Effector memory CD8-positive, alpha-beta T cell (primary cell): ENCODE measurements at places on chromosomes 1 and 21.
A peak's percentile ranks its signal among the peaks of the same experiment; 100 is the strongest.

DNA sequence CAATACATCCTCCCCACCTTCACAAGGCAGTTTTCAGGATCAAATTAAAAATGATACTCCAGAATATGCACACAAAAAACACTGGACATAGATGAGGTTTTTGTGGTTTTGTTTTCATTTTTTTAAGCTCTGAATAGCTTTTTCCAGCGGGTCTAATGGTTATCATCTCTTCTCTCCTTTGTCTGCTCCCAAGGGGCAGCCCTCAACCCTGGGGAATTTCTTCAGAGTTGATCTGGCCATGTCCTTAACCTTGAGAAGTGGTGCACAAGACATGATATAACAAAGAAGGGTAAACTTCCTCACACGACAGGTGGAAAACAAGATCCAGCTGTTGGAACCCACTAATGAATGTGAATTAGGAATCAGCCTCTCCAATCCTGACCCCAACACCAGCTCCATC is 1.5 kb upstream of the CD244 start:
- DNase-seq: no peak

DNA sequence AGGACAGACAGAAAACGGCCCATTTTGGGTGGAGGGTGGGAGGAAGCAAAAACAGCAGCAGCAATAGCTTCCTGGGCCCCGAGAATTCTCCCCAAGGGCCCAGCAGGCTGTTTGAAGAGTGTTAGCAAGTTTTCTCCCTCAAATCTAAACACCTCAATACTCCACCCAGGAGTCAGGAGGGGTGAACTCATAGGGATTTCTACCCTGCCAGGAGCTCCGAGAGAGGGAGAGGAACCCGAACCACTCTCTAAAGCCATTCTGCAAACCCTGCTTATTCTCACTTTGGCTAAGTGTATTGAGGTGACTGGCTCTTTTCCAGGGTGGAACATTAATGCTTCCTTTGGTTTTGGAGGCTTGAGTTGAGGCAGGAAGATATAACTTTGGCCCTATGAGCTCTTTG is 55.6 kb upstream of the PPM1J start:
- DNase-seq: no peak

GRCh38 chr1:207890136-207890738 is 20.7 kb downstream of the CD34 start:
- DNase-seq: no peak

GRCh38 chr1:87249803-87250202 is 78.9 kb upstream of the LMO4 start:
- DNase-seq: no peak

GRCh38 chr21:24418671-24419070 is 1188.6 kb downstream of the MRPL39 start:
- DNase-seq: no peak

- no peak for DNase-seq
These were observed 90.5 kb upstream of the TLR5 start for GRCh38 chr1:223233410-223234169.

- DNase-seq: no peak
These were observed 94.0 kb upstream of the KCND3 start for GRCh38 chr1:112083487-112083886.

DNA sequence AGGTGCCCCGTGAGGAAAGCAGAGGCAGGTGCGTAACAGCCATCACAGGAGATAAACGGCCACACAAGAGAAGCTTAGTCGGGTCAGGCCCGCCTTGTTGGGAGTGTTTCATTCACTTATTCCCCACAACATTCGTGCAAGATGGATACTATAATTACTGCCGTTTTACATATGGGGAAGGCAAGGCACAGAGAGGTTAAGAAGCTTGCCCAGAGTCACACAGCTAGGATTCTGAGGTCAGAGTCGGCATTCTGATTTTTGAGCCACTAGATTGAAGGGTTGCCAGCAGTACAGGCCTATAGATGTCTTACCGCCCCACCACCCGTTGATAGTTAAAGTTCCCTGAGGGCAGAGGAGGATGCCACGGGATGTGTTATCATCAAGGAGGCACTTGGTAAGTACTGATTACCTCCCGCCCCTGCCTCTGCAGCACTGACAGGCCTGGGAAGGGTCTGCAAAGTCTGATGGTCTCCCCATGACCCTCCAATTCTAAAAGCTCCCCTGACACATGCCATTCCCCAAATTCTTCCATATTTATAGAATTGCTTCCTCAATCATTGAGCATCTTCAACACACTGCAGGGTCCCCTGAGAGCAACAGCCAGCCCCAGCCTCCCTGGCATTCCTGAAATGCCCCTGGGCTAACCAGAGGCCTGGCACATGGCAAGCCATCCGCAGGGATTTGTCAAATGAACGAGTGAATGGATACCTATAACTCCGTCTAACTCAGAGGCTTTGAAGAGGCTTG is 74.7 kb upstream of the CLDN14 start:
- DNase-seq: no peak

DNA sequence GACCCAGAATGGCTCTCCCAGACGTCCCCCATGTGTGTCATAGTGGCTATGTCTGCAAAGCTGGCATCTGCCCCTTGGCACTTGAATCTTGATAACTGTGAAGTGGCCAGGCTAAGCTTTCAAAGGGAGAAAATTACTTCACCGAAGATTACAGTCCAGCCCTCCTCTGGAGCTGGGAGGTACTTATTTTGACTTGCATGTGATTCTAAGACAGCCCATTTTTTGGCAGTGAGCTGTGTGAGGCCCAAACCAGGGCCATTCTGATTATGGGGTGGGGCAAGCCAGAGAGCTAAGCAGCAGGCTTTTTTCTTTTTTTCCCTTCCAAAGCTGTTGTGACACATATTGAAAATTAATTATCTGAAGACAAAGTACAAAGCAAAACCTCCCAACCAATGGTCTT is 42.1 kb upstream of the C8B start:
- DNase-seq: no peak

DNA sequence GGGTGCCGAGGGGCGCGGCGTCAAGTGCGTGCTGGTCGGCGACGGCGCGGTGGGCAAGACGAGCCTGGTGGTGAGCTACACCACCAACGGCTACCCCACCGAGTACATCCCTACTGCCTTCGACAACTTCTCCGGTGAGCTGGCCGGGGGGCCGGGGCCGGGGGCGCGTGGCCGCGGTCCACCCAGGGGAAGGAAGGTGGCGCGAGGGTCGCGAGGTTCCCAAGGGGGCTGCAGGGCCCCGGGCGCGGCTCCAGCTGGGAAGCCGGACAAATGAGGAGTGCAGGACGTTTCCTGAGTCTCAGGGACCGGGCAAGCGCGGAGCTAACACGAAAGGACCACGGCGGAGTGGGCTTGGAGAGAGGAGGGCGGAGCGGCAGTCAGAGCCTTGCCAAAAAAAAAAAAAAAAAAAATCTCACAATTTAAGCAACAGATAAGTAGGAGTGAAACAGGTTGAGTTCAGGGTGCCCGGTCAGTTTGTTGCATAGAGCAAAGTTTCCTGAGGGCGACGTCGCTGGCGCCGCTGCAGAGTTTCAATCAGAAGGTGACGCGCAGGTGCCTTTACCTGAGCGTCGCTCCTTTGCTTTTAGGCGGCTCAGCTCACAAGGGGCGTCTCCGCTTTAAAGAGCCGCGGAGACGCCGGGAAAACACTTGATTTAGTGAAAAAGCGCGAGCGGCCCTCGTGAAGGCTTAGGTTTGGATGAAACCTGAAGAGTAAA is 750 bp downstream of the RHOU start:
- DNase-seq: peak; percentile 11

GRCh38 chr21:33969581-33969980 is 54.0 kb upstream of the ATP5PO start:
- no peak for DNase-seq

DNA sequence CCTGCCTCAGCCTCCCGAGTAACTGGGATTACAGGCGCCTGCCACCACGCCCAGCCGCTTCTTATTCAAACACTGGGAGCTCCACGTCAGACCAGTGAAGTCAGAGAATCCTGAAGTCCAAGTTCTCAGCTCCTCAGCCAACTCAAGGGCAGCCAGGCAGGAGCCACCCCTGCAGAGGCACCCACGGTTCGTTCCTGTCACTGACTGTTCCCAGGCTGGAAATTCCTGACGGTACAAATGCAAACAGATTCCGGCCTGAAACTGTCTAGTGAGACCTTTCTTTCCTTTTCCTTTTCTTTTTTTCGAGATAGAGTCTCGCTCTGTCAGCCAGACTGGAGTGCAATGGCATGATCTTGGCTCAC is 11.7 kb downstream of the SLC35E2B start:
- no peak for DNase-seq

DNA sequence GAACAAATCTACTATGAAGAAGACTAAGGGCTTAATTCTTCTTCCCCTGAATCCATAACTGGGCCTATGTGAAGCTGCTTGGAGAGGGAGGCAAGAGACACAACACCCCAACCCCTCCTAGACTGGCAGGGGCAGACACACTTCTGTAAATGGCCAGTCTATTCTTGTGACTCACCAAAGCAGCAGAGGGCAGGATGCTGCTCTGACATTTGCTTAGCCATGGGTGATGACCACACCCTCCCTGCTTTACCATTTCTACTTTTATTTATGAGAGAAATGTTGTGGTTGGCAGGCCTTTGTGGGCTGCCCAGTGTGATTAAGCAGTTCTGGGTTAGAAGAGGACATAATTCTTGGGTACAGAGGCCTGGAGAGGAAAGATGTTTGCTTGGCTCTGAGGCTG is 189.8 kb upstream of the DPYD start:
- no peak for DNase-seq

DNA sequence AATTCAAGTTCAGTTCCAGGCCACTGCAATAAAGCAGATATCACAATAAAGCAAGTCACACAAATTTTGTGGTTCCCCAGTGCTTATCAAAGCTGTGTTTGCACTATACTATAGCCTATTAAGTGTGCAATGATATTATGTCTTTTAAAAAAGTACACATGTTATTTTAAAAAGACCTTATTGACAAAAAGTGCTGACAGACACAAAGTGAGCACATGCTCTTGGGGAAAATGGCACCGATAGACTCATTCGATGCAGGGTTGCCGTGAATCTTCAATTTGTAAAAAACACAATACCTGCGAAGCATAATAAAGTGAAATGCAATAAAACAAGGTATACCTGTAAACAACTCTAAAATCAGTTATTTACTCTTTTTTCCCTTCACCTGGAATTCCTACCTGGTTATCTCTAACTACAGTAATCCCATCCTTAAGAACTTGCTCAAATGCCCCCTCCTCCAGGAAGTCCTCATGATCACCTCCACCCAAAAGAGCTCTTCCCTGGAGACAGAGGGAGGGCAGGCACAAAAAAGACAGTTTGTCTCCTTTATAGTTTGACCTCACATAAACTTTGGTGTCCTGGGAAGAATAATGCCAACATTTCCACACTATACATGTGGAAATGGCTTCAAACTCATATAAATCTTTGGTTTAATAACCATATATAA is 9.7 kb upstream of the C1orf198 start:
- DNase-seq: no peak

GRCh38 chr1:207870306-207871031 is 40.5 kb downstream of the CD34 start:
- DNase-seq: no peak

DNA sequence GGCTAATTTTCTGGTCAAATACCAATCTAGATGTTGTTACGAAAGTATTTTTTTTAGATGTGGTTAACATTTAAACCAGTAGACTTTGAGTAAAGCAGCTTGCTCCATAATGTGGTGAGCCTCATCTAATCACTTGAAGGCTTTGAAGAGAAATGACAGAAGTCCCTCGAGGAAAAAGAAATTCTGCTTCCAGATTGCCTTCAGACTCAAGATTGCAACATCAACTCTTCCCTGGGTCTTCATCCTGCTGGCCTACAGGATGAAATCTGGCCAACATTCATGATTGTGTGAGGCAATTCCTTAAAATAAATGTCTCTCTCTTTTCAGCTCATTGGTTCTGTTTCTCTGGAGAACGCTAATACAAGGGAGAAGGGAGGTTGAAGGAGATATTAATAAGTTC is 32.5 kb upstream of the SSX2IP start:
- no peak for DNase-seq

DNA sequence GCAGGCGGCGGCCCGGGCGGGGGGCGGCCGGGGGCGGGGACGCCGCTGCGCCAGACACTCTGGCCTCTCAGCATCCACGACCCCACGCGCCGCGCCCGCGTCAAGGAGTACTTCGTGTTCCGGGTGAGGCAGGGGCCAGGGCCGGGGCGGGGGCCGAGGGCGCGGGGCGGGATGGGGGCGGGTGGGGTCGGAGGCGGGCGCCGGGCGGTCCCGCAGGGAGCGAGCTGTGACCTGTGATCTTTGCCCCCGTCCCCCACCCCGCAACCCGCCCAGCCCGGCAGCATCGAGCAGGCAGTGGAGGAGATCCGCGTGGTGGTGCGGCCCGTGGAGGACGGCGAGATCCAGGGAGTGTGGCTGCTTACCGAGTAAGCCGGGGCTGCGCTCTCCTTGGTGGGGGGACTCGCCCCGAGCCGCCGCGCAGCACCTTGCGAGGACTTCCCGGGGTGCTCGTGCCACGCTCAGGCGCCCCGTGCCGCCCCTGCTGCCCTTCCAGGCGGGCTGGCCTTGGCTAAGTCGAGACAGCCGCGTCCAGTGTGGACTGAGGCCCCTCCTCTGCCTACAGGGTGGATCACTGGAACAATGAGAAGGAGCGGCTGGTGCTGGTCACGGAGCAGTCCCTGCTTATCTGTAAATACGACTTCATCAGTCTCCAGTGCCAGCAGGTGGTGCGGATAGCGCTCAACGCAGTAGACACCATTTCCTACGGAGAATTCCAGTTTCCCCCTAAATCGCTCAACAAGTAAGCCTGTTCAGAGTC is 514 bp downstream of the TPRG1L start:
- peak; percentile 27 for DNase-seq

DNA sequence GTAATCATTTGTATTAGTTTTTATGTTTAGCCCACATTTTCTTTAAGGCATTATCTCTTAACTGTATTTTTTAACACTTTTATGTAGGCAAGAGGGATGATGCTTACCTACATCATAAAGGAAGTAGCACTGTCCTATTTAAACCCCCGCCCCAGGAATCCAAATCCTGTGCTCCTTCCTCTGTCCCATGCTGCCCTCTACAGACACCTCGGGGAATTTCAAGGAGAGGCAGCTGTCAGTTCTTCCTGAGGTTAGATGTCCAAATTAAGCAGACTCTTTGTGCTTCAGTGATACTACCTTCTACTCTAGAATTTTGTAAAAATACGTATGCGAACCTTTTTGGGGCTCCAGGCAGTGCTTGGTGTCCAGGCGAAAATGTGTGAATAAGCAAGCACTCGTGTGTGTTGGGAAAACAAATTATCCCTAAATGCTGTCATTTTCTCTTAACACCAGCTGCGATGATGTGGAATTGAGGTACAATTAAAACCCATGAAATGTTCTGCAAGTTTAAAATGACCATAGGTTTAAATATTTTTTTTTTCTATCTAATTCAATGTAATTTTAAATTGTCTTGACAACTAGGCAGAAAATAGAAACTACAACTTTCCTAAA is 19.2 kb downstream of the CRCT1 start:
- DNase-seq: no peak

- no peak for DNase-seq
These were observed 9.8 kb upstream of the P3R3URF start for GRCh38 chr1:46186076-46186475.

- no peak for DNase-seq
These were observed 47.5 kb downstream of the HSF2BP start for GRCh38 chr21:43611598-43612369.

GRCh38 chr1:115656461-115657077 is 14.8 kb downstream of the VANGL1 start:
- DNase-seq: no peak
